ENCODE measurements at places on chromosomes 16 and 17. TPM values are rescaled to one million over a fixed set of nuclear protein-coding genes. Genes with fewer than 3 reads are reported as not detected.

GRCh38 chr16:28161626-28162025, 50.1 kb downstream of the XPO6 start:
- no peaks in the 10 kb centered on the region for H3K27me3 ChIP-seq
- no peak overlapping the region for H3K4me3 ChIP-seq
- peak overlapping the region; percentile 17 for H3K27ac ChIP-seq
- DNase-seq: no peak

DNA sequence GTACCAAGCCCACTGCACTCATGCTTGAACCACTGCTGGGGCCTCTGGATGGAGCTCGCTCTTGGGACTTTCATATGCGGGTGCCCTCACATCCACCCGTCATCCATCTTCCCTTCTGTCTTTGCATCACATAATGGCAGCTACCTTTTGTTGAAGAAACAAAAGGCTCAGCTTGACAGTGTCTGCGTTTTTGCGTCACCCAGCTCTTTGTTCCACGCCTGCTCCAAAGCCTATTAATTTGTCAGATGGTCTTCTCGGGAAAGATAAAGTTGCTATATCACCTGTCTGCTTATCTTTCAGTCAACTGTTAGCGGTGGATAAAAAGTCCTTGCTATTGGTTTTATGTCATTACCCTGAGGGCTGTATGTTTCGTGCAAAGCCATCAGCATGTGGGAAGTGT, 18.1 kb upstream of the BCO1 start:
- peaks cover 12% of the 10 kb centered on the region for H3K27me3 ChIP-seq
- no peaks in the 10 kb centered on the region for H3K4me1 ChIP-seq
- no peak overlapping the region for H3K27ac ChIP-seq

- H3K4me1 ChIP-seq: no peaks in the 10 kb centered on the region
- no peak overlapping the region for H3K4me3 ChIP-seq
- H3K36me3 ChIP-seq: no peaks in the 10 kb centered on the region
- no peak overlapping the region for H3K27ac ChIP-seq
- DNase-seq: no peak
Measured at GRCh38 chr17:63358111-63358839, 87.8 kb downstream of the CYB561 start.

DNA sequence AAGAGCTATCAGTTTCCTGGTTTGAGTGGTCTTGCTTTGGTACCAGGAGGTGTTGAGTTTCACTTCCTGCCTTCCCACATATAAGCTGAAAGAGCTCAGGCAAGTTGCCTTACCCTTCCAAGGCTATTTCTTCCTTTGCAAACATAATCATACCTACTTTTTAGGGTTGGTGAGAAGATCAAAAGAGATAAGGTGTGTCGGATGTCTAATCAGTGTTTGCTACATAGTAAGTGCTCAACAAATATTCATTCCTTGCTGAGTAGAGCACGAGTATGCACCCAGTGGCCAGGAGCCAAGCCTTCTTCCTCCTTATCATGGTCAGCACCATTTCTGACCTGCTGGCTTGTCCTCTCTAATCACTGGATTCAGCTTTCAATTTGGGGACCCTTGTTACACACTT, 12.7 kb upstream of the TMEM98 start:
- H3K4me3 ChIP-seq: no peak overlapping the region
- peaks cover 49% of the 10 kb centered on the region for H3K4me1 ChIP-seq
- no peaks in the 10 kb centered on the region for H3K36me3 ChIP-seq
- no peak for DNase-seq
- H3K27ac ChIP-seq: peak overlapping the region; percentile 52
- no peaks in the 10 kb centered on the region for H3K27me3 ChIP-seq

MPV17L gene
- not detected for total RNA-seq
